Activated CD8-positive, alpha-beta T cell treated with anti-CD3 and anti-CD28 coated beads for 36 hours (primary cell): ENCODE measurements at places on chromosomes 3 and 15. TPM values are rescaled to one million over a fixed set of nuclear protein-coding genes. Genes with fewer than 3 reads are reported as not detected.

GRCh38 chr3:132444383-132444782 is 27.1 kb downstream of the DNAJC13 start:
- H3K27ac ChIP-seq = no peak overlapping the region
- peaks cover under 1% of the 10 kb centered on the region for H3K36me3 ChIP-seq
- no peak overlapping the region for H3K4me3 ChIP-seq
- no peaks in the 10 kb centered on the region for H3K27me3 ChIP-seq
- peaks cover 23% of the 10 kb centered on the region for H3K4me1 ChIP-seq
- no peak for DNase-seq

DNA sequence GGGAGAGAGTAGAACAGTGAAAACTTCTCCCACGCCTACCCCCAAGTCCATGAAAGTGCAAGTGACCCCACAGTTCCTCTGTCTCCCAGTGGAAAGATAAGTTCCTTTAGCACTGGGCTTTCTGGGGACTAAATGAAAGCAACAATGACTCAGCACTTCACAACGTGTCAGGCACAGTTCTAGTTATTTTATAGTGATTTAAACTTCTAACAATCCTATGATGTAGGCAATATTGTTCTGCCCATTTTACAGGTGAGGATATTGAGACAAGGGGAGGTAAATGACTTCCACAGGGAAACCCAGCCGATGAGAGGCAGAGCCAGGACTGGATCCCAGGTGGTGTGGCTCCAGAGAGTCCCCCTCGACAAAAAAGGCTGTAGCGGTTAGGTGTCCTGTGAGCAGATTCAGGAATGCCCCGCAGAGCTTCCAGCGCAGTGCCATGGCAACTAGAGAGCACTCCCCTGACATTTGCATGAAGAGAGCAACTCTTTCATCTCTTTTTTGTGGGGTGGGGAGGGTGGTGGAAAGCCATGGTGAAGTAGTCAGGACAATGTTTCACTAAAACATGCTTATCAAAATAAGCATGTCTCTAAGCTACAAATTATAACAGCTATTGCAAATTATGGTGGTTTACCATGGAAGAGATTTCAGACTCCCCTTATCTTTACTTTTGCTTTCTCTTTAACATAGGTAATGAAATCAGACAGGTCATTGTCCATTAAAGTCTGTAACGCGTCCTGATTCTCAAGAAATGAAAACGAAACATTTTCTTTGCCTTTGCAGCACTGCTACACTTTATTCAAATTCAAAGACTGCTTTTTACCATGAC is 62.1 kb downstream of the NR2F2 start:
- H3K4me3 ChIP-seq = no peak overlapping the region
- no peaks in the 10 kb centered on the region for H3K4me1 ChIP-seq
- H3K36me3 ChIP-seq = no peaks in the 10 kb centered on the region
- no peak overlapping the region for H3K27ac ChIP-seq

The ASB14 gene
- not detected for total RNA-seq

DNA sequence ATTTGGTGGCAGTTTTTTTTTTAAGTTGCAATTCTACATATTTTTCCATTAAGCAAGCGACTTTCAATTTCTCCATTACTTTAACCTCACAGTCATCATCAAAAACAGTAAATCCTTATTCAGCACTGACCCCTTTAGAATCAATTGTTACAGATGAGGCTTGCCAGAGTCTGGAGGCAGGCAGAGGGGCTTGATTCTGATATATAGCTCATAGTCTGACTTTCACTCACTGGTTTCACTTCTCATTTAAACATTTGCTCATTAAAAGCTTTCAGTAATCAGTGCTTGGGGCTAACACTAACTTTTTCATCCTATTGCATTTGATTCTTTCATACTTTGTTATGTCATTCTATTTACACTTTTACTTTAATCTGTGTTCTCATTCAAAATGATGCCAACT is 88.4 kb downstream of the PYDC2 start:
- H3K27ac ChIP-seq = no peak overlapping the region
- no peaks in the 10 kb centered on the region for H3K36me3 ChIP-seq
- no peak overlapping the region for H3K4me3 ChIP-seq

The ROPN1B gene
- total RNA-seq = not detected

The GOLGA8G gene
- total RNA-seq = not detected

The SEMA3F gene
- total RNA-seq = 0.43 TPM

The LRRC34 gene
- 6.6 TPM for total RNA-seq

DNA sequence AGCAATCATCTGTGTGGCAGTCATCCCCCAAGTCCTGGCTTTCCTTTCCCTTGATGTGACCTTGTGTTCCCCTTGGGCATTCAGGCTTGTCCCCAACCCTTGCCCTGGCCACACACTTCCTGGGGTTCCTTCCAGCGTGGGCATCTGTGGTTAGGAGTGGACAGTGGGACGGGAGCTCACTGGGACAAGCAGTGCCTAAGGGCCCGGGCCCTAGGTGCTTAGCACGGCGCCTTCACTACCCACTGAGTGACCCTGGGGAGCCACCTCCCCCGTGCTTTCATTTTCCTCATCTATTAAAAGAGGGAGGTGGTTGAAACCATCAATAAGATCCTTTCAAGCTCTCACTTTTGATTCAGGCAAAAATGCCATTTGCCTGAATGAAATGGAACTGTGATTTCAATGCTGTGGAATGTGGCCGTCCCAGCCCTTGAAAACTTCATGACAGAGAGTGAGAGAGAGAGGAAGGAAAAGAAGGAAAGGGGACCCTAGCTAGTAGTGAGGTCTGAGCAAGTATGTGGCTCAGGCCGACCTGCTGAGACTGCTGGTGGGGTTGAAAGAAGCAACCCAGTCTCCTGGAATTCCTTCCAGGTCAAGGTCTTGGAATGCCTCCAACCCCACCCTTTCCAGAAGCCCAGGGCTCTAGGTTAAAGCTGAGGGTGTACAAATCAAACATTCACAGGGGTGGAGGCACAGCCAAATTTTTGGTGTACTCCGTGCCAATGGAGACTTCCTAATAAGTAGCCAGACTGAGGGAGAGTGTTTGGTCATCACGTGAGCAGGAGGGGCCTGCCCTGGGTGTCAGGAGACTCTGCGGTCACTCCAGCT is 302.9 kb downstream of the TLE3 start:
- H3K4me1 ChIP-seq = peaks cover 2% of the 10 kb centered on the region
- H3K36me3 ChIP-seq = no peaks in the 10 kb centered on the region
- no peaks in the 10 kb centered on the region for H3K27me3 ChIP-seq
- H3K27ac ChIP-seq = no peak overlapping the region
- DNase-seq = no peak

- no peaks in the 10 kb centered on the region for H3K36me3 ChIP-seq
- DNase-seq = no peak
- no peak overlapping the region for H3K27ac ChIP-seq
- H3K27me3 ChIP-seq = peaks cover 9% of the 10 kb centered on the region
- H3K4me1 ChIP-seq = no peaks in the 10 kb centered on the region
These were observed 412.5 kb upstream of the RORA start for GRCh38 chr15:61641645-61642044.

The MESP1 gene
- 3.4 TPM for total RNA-seq

GRCh38 chr3:123314359-123315270 is 112.9 kb downstream of the SEC22A start:
- H3K4me3 ChIP-seq = no peak overlapping the region
- H3K27me3 ChIP-seq = peaks cover 4% of the 10 kb centered on the region
- H3K4me1 ChIP-seq = no peaks in the 10 kb centered on the region
- H3K36me3 ChIP-seq = no peaks in the 10 kb centered on the region

DNA sequence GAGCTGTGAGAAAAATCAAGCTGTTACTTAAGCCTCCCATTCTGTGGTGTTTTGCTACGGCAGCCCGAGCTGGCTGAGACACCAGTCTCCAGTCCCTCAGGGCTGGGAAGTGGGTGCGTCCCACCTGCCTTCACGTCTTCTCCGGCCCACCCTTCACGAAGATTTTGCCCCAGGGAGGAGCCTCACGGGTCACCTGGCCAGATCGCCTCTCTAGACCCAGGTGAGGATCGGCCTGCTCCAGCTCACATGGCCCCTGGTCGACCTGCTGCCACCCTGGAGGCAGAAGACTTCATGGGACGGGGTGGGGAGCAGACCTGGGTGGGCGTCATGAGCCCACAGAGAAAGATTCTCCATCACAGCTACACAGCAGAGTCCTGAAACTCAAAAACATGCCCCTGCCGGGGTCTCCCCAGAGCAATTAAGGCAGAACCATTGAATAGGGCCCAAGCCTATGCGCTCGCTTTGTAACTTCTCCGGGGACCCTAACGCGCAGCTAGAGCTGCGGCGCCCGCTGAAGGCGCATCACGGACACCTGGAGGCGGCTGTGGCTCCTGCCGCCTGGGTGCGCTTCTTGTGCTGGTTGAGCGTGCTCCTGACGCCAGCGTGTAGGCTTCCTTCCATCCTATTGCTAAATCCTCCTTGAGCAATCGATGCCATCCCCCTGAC is 92.6 kb upstream of the ALDH1A3 start:
- H3K4me3 ChIP-seq = no peak overlapping the region
- peaks cover 4% of the 10 kb centered on the region for H3K27me3 ChIP-seq
- no peaks in the 10 kb centered on the region for H3K36me3 ChIP-seq
- no peak for DNase-seq
- H3K27ac ChIP-seq = no peak overlapping the region

GRCh38 chr3:22542311-22542710 is 660.8 kb upstream of the UBE2E2 start:
- no peak overlapping the region for H3K4me3 ChIP-seq
- H3K36me3 ChIP-seq = no peaks in the 10 kb centered on the region
- H3K27ac ChIP-seq = no peak overlapping the region
- H3K4me1 ChIP-seq = no peaks in the 10 kb centered on the region
- no peaks in the 10 kb centered on the region for H3K27me3 ChIP-seq

The CCDC191 gene
- 1.7 TPM for total RNA-seq

The GADL1 gene
- total RNA-seq = not detected

The SI gene
- total RNA-seq = not detected

DNA sequence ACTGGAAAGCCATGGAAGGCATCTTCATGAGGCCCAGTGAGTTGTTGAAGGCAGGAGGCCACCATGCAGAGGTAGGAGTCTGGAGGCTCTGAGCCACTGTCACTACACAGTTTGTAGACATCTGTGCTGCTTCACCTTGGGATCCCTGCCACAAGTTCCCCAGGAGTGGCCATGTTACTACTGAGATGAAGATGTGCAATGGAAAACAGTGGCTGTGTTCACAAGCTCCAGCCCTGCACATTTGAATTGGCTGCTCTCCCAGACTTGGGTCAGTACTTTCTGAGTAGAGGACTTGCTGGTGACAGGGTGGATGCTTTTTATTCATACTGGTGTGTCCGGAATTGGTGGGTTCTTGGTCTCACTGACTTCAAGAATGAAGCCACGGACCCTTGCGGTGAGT is 86.9 kb upstream of the C15orf39 start:
- H3K4me1 ChIP-seq = peaks cover 12% of the 10 kb centered on the region
- no peak for DNase-seq
- no peak overlapping the region for H3K4me3 ChIP-seq
- no peak overlapping the region for H3K27ac ChIP-seq
- H3K27me3 ChIP-seq = peaks cover 18% of the 10 kb centered on the region

GRCh38 chr15:100844167-100844566 is 35.5 kb upstream of the ALDH1A3 start:
- no peaks in the 10 kb centered on the region for H3K36me3 ChIP-seq
- DNase-seq = no peak
- no peak overlapping the region for H3K4me3 ChIP-seq
- peaks cover 2% of the 10 kb centered on the region for H3K27me3 ChIP-seq
- H3K4me1 ChIP-seq = peaks cover 2% of the 10 kb centered on the region

The TMEM42 gene
- total RNA-seq = 11.3 TPM

- peaks cover 41% of the 10 kb centered on the region for H3K4me1 ChIP-seq
- peak; percentile 34 for DNase-seq
- H3K27me3 ChIP-seq = no peaks in the 10 kb centered on the region
- H3K36me3 ChIP-seq = peaks cover 1% of the 10 kb centered on the region
- no peak overlapping the region for H3K4me3 ChIP-seq
These were observed 59.0 kb downstream of the ARIH1 start for GRCh38 chr15:72532991-72533601.

The TMEM62 gene
- total RNA-seq = 10.5 TPM

The AP3B2 gene
- total RNA-seq = 0.18 TPM

The PPM1L gene
- 2.7 TPM for total RNA-seq

DNA sequence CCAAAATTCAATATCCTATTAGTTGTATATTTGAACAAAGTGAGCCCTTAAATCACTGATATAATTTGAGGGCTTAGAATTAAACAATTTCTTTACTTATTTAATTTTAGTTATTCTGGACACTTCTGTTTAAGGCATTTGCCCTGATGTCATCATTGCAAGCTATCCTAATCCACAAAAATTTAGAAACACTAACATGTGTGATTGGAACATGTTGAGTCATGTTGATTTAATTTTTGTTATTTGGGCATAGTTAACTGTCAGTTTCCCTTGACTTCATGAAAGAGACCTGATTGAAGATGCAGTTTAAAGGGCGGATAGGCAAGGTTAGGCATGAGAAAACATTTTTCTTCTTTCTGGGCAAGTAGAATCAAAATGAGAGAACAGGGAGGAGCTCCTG is 682.6 kb downstream of the ROBO1 start:
- no peak for DNase-seq
- H3K4me1 ChIP-seq = no peaks in the 10 kb centered on the region
- no peak overlapping the region for H3K27ac ChIP-seq
- no peaks in the 10 kb centered on the region for H3K36me3 ChIP-seq

DNA sequence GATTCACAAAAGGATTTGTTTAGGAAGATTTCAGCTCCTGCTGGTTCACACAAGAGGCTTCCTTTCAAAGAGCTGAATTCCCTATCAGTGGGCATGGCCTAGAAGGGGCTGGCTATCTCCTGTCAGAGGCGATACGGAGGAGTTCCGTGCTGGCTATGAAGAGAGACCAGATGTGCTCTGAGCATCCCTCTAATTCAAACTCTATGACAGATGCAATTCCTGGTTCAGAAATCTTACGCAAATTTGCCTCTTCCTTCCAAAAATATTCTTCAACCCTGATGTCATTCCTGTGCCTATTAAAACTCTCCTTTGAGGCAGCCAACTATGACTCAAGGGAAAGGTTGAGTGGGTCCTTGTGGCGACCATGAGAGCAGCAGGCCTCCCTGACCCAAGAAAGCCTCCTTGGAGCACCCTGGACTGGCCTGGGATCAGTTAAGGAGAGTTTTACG is 139.3 kb upstream of the HES1 start:
- no peaks in the 10 kb centered on the region for H3K4me1 ChIP-seq
- peaks cover 4% of the 10 kb centered on the region for H3K27me3 ChIP-seq
- no peak overlapping the region for H3K27ac ChIP-seq
- H3K36me3 ChIP-seq = no peaks in the 10 kb centered on the region
- DNase-seq = no peak
- no peak overlapping the region for H3K4me3 ChIP-seq

The SOX14 gene
- not detected for total RNA-seq

GRCh38 chr3:53650424-53650823 is 156.0 kb downstream of the CACNA1D start:
- H3K36me3 ChIP-seq = no peaks in the 10 kb centered on the region
- peaks cover 31% of the 10 kb centered on the region for H3K27me3 ChIP-seq
- H3K4me3 ChIP-seq = no peak overlapping the region
- H3K27ac ChIP-seq = no peak overlapping the region

GRCh38 chr3:123678108-123678511 is 93.3 kb upstream of the HACD2 start:
- H3K36me3 ChIP-seq = no peaks in the 10 kb centered on the region
- peaks cover 6% of the 10 kb centered on the region for H3K27me3 ChIP-seq
- no peak overlapping the region for H3K27ac ChIP-seq
- H3K4me1 ChIP-seq = no peaks in the 10 kb centered on the region
- H3K4me3 ChIP-seq = no peak overlapping the region
- DNase-seq = no peak

The ANKDD1A gene
- total RNA-seq = 4.3 TPM

The COLQ gene
- total RNA-seq = 2.3 TPM
